Activated CD8-positive, alpha-beta memory T cell treated with anti-CD3 and anti-CD28 coated beads, Interleukin-2, amount 50 U/mL, for 48 hours (primary cell): ENCODE measurements at places on chromosomes 7 and 10.

- DNase-seq, result no peak
Observed at GRCh38 chr7:65989694-65990080, 7.7 kb upstream of the GUSB start.

- DNase-seq, result no peak
Observed at GRCh38 chr10:109895095-109895818, 28.1 kb downstream of the XPNPEP1 start.

- DNase-seq, result no peak
Observed at GRCh38 chr7:13159003-13159402, 471.6 kb downstream of the ARL4A start.

GRCh38 chr10:114681542-114681941 is 23.5 kb upstream of the ABLIM1 start:
- DNase-seq, result no peak

DNA sequence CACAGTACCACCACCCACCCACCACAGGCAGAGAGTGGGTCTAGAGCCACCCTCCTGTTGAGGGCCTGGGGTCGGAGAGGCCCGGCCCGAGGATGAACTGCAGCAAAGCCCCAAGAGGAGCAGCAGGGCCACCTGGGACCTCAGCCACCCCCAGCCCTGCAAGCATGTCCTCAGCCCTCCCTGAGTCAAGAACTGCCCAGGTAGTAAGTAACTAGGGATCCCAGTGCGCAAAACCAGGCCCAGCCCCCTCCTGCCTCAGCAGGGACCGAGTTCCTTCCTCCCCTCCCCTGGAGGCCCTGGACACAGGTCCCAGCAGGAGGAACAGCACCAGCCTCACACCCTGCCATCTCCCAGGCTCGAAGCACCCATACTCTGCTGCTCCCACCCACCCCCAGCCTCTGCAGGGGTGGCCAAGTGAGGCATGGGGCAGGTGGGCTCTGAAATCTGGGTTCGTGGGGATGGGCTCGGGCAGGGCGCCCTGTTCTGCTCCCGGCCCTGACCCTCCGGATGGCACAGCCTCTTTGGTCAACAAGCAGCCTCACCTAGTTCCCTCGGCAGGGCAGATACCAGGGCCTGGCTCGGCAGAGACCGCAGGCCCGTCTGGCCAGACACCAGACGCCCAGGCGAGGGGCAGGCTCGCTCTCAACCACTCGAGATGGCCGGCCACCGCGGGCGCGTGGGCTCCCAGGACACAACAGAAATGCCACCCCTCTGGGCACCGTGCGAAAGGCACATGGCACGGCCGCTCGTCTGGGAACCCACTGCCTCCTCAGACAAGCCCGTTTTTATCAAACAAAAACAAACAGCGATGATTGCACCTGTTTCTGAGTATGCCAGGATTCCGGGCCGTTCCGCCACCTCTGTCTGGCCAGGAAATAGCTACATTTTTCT is 15.2 kb downstream of the PDGFA start:
- DNase-seq, result no peak

- DNase-seq, result no peak
Observed at GRCh38 chr10:112983444-112984056, 33.5 kb downstream of the TCF7L2 start.

DNA sequence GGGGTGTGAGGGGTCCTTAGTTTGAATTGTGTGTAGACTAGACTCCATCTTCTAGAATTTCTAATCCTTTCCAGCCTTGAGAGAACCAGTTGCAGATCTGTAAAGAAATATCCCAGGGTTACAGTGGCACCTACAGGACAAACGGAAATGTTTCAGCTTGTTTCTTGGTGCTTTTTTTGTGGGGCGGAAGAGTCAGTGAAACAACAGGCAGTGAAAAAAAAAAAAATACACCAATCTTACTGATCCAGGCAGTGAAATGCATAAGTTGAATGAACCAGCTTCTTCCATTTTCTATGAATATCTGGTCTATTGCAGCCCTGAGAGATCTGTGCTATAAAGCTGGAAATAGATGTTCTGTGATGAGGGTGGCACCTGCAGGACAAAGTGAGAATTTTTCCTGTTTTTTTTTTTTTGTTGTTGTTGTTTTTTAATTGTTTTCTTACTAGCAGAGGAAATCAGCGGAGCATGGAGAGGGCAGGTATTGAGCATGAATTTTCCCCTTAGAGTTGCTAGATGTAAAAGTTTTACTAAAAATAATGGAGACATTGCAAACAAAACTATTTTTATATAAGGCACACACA is 81.9 kb upstream of the DYNC1I1 start:
- DNase-seq, result no peak

- DNase-seq, result peak; percentile 57
Observed at GRCh38 chr10:119104654-119105015, 722 bp downstream of the DENND10 start.
